Right cardiac atrium (tissue), 5 donors: ENCODE measurements at places on chromosomes 2 and 18. TPM values are rescaled to one million over a fixed set of nuclear protein-coding genes. Genes with fewer than 3 reads are reported as not detected.

The PLGLB2 gene
- 0.63 TPM for polyA plus RNA-seq

The SAG gene
- not detected for polyA plus RNA-seq

The SP5 gene
- polyA plus RNA-seq, result not detected

The VAMP8 gene
- 24.9 TPM for polyA plus RNA-seq

The GREB1L gene
- polyA plus RNA-seq, result 7.4 TPM

The COLEC12 gene
- polyA plus RNA-seq, result 1.7 TPM

The CASP8 gene
- 2.6 TPM for polyA plus RNA-seq

The EMILIN1 gene
- polyA plus RNA-seq, result 30.0 TPM

The B3GNT2 gene
- polyA plus RNA-seq, result 14.1 TPM

The HNMT gene
- 13.7 TPM for polyA plus RNA-seq

The TMEM178A gene
- polyA plus RNA-seq, result 5.7 TPM

The MAIP1 gene
- 20.7 TPM for polyA plus RNA-seq

The PSMG2 gene
- polyA plus RNA-seq, result 62.4 TPM

The FAM110C gene
- polyA plus RNA-seq, result 2.5 TPM

The C1QL2 gene
- polyA plus RNA-seq, result not detected

The FAM228B gene
- 37.9 TPM for polyA plus RNA-seq

The HOXD8 gene
- polyA plus RNA-seq, result 0.63 TPM

The NT5C1B gene
- polyA plus RNA-seq, result not detected

The PCGF1 gene
- 20.9 TPM for polyA plus RNA-seq

The TMEM163 gene
- polyA plus RNA-seq, result 7.1 TPM

The TRABD2A gene
- polyA plus RNA-seq, result 0.50 TPM

The AP1S3 gene
- 0.18 TPM for polyA plus RNA-seq

The MOCOS gene
- polyA plus RNA-seq, result 0.14 TPM

The PTMA gene
- polyA plus RNA-seq, result 480 TPM

The AAMP gene
- polyA plus RNA-seq, result 56.6 TPM

The ERMN gene
- 0.11 TPM for polyA plus RNA-seq

The HOXD11 gene
- polyA plus RNA-seq, result not detected

The QPCT gene
- 3.1 TPM for polyA plus RNA-seq

The MAB21L4 gene
- polyA plus RNA-seq, result not detected

The PRSS56 gene
- polyA plus RNA-seq, result 0.05 TPM

The DCDC2C gene
- polyA plus RNA-seq, result not detected

The SERPINB10 gene
- polyA plus RNA-seq, result not detected

The EHBP1 gene
- polyA plus RNA-seq, result 13.5 TPM

The UNC80 gene
- polyA plus RNA-seq, result 0.02 TPM

The PDE1A gene
- polyA plus RNA-seq, result 6.1 TPM

The IMMT gene
- polyA plus RNA-seq, result 132 TPM

The SPDYA gene
- polyA plus RNA-seq, result 0.27 TPM

The MC4R gene
- polyA plus RNA-seq, result not detected

The MATN3 gene
- polyA plus RNA-seq, result 0.29 TPM

The DYNAP gene
- polyA plus RNA-seq, result not detected

The CD302 gene
- 23.8 TPM for polyA plus RNA-seq

The CDH7 gene
- polyA plus RNA-seq, result 0.07 TPM

The GPR45 gene
- polyA plus RNA-seq, result not detected

The ATP8B1 gene
- 2.6 TPM for polyA plus RNA-seq

The L3MBTL4 gene
- 4.9 TPM for polyA plus RNA-seq

The EVA1A gene
- 0.66 TPM for polyA plus RNA-seq

The CERS6 gene
- 25.6 TPM for polyA plus RNA-seq

The REG1B gene
- polyA plus RNA-seq, result 0.20 TPM

The CDKL4 gene
- 0.05 TPM for polyA plus RNA-seq

The AQP12A gene
- polyA plus RNA-seq, result not detected

The CNGA3 gene
- not detected for polyA plus RNA-seq

The VIT gene
- 11.7 TPM for polyA plus RNA-seq

The HOXD12 gene
- polyA plus RNA-seq, result not detected

The ACTG2 gene
- 33.6 TPM for polyA plus RNA-seq

The TRAK2 gene
- polyA plus RNA-seq, result 37.6 TPM

The GAL3ST2 gene
- polyA plus RNA-seq, result 0.09 TPM

The FEV gene
- not detected for polyA plus RNA-seq

The PNKD gene
- polyA plus RNA-seq, result 157 TPM

The ATOH8 gene
- 57.8 TPM for polyA plus RNA-seq
